ENCODE measurements at places on chromosomes 6 and 20.

GRCh38 chr6:163442336-163442735 is 27.8 kb downstream of the QKI start:
- no peak for DNase-seq

GRCh38 chr6:147737115-147737514 is 228.6 kb downstream of the SAMD5 start:
- no peak for DNase-seq

DNA sequence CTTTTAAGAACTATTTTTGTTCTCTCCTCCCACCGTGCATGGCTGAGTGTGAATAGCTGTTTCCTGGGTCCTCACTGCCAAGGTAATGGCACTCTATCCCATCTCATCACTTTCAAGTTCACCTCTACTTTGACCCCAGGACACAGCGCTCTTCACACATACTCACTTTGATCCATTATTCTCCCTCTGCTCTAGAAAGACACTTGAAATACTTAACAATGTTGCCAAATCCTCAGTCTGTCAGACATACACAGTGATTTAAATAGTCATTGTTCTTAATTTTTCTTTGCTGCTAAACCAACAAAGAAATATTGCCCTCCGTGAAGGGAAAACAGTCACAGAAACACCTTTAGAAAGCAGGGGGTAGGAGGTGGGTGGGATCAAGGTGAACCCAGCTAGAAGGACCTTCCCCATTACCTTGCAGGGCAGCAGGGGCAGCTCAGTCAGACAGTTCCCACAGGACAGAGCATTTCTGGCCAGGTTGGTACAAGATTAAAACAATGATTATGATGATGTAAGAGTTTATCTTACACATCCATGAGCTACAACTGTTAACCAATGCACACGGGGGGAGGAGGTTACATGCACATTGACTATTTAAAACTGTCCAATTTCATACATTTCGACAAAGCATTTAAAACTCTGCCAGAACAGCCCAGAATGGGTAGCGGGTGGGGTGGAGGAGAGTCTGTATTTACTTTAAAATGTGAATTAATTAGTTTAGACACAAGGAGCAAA is 2.4 kb downstream of the SLC22A23 start:
- DNase-seq, result no peak

DNA sequence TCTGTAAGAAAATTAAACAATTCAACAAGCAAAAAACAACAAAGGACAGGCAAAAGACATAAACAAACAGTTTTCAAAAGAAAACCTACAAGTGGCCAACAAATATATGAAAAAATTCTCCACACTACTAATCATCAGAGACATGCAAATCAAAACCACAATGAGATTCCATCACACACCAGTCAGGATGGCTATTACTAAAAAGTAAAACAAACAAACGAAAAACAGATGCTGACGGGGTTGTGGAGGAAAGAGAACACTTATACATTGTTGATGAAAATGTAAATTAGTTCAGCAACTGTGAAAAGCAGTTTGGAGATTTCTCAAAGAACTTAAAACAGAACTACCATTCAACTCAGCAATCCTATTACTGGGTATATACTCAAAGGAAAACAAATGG is 537.6 kb downstream of the HDGFL1 start:
- no peak for DNase-seq

DNA sequence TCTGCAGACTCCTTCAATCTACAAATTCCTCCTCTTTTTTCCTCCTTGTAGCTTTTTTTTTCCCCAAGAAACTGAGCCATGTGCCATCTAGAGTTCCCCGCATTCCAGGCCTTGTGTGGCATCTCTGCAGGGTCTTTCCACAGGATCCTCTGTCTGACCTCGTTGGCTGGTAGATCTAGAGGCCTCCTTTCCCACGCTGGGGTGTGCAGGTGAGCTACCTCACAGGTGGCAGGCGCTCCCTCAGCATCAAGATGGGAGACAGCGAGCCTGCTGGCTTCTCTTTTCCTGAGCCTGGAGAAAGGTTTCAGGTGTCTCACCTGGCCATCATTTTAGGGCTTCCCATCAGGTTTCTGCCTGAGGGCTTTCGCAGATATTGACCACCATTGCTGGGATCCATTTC is 9.6 kb upstream of the NELFCD start:
- DNase-seq, result no peak

DNA sequence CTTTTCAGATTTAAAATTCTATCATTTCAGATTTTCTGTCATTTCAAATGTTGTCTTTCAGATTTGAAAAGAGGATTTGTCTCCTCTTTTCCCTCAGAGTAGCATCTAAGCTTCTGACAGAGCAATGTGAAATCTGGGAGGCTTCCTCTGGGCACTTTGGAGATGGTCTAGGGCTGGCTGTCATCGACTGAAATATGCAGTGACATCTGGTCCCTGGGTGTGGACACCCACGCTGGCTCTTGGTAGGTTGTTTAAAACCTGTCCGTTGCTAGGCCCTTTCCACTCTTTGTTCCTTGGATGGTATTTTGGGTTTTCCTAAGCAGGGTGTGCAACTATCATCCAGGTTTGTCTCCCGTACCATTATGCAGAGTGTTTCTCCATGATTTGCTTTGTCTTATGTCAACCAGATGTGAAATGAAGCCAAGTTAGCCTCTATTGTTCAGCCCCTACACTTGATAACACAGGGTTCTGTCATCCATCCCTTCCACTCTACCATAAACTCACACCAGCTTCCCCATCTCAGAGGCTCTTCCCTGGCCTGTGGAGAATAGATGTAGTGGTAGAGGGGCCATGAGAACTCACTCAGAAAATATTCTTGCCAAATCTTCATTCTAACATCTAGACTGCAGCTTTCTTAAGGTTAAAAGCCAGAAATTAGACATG is 5.0 kb upstream of the VIP start:
- no peak for DNase-seq

DNA sequence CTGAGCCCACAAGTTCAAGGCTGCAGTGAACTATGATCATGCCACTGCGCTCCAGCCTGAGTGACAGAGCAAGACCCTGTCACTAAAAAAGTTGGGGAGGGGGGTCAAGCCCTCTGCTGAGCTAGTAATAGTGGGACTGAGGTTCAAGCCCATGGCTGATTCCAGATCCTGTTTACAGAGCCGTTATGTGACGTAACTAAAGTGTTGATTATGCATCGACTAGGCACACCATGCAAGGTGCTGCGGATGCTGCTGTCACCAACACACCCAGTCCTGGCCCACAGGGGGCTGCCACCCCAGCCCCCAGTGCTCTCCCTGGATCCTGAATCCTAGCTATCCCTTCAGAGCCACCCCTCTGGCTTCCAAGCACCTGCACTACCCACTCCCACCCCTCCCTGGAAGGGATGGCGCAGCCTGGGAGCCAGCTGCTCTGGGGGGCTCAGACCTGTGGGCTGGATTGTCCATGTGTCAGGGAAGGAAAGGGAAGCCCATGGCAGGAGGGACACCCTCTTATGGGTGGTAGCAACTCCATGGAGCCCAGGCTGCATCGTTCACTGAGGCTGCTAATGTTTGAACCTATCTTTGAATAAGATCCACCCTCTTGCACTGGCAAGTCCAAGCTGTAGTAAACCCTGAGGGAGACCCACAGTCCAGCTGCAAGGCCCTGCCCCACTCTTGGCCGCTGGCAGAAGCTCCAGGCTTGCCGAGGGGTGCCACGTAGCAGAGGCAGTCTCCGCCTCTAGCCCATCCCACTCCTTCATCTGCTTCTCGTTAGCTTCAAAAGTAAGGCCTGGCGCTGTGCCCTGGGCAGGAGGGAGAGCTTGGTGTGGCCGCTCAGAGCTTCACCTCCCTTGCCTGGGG is 95.0 kb downstream of the SNX5 start:
- no peak for DNase-seq

- DNase-seq, result no peak
These were observed 6.4 kb downstream of the ACSS1 start for GRCh38 chr20:25051386-25052155.

- DNase-seq, result no peak
These were observed 17.2 kb downstream of the CARMIL1 start for GRCh38 chr6:25296217-25296905.

GRCh38 chr20:47558295-47559066 is 56.8 kb downstream of the NCOA3 start:
- no peak for DNase-seq

GRCh38 chr6:158559338-158559894 is 475 bp upstream of the TMEM181 start:
- DNase-seq, result no peak

DNA sequence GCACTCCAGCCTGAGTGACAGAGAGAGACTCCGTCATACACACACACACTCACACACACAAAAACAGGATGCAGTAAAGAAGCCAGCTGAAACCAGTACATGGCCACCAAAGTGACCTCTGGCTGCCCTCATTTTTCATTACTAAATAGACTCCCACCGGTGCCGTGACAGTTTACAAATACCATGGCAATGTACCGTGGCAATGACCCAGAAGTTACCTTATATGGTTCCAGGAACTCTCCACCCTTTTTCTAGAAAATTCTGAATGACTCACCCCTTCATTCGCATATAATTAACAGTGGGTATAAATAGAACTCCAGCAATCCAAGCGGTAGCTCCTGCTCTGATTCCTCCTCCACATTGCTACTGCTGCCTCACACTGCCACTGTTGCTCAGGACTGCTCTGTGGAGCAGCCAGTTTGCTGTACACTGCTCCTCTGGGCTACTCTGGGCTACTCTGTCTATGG is 57.7 kb downstream of the SNX5 start:
- no peak for DNase-seq

- DNase-seq, result no peak
These were observed 181.7 kb downstream of the ZNF217 start for GRCh38 chr20:53411891-53412290.

GRCh38 chr6:54981647-54982046 is 135.1 kb downstream of the FAM83B start:
- no peak for DNase-seq

DNA sequence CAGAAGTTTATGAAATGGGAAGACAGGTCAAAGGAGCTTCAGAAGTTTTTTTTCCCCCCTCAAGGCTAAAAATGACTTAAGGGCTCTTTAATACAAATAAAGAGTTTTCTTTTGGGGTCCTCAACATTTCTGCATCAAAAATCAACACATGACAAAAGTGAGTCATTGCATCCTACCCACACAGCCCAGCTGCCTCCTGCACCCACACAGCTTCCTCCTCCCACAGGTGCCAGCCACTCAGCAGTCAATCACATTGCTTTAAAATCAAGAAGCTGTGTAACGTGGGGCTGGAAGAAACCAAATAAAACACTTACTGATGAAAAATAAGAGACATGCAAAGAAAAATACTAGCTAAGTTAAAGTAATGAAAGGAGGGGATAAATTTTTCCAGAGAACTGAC is 68.5 kb downstream of the MAP3K5 start:
- no peak for DNase-seq

DNA sequence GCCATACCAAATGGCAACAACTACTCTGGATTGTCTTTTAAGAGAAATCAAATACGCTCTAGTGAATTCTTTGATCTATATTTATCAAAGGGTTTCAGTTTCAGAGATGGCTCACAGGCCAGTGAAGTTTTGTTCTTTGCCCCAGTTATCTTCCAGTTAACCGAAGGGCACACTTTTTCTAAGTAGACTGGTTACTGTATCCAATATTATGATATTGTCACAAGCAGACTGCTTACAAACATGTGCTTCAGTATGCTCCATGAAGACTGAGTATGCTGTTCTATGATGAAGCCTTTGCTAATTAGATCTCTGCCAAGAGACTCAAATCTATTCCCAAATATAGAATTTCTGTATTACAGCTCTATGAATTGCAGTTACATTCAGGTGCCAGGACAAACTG is 181.1 kb downstream of the REV3L start:
- DNase-seq, result no peak

GRCh38 chr20:38685853-38686473 is 38.3 kb upstream of the SLC32A1 start:
- DNase-seq, result no peak

GRCh38 chr20:9392892-9393857 is 121.2 kb upstream of the LAMP5 start:
- no peak for DNase-seq

GRCh38 chr20:58718729-58719128 is 26.1 kb downstream of the NPEPL1 start:
- no peak for DNase-seq

- no peak for DNase-seq
These were observed 66.2 kb upstream of the BEND6 start for GRCh38 chr6:56888687-56889086.

DNA sequence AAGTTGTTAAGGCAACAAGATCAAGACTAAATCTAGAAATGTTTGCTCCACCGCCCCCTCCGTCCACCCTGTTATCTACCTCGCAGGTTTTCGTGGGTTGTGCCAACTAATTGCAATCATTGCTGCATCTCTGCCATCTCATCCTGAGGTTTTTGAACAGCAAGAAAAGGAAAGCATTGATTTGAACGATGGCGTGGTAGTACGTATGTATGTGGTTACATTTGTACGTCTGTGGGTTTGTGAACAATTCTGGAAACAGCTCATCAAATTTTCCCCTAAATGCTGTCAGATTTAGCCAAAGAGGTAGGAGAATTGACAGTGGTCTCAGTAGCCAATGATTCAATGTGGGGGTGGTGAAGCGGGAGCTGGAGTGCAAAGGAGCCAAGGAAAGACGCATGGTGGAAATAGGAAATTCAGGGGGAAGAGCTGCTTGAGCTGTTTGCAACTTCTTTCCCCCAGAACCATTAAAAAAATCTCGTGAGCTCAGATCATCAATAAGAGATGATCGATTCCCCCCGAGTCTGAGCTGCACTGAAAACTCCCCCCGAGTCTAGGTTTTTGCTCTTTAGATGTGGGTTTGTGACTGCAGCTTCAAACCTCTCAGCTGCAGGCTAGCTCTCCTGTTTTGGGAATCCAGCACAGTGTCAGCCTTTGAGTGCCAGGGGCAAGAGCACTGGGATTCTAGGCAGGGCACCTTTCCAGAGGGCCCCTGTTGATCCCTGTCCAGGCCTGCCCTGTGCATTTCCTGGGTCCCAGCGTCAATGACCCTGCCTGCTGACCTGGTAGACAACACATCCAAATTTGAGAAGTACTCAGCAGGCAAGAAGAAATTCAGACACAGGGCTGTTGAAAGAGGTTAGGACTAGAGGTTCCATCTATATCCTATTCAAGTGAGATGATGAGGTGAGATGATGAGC is 72.6 kb upstream of the LY86 start:
- DNase-seq, result no peak

- no peak for DNase-seq
These were observed 19.2 kb upstream of the GLP1R start for GRCh38 chr6:39029156-39030011.

DNA sequence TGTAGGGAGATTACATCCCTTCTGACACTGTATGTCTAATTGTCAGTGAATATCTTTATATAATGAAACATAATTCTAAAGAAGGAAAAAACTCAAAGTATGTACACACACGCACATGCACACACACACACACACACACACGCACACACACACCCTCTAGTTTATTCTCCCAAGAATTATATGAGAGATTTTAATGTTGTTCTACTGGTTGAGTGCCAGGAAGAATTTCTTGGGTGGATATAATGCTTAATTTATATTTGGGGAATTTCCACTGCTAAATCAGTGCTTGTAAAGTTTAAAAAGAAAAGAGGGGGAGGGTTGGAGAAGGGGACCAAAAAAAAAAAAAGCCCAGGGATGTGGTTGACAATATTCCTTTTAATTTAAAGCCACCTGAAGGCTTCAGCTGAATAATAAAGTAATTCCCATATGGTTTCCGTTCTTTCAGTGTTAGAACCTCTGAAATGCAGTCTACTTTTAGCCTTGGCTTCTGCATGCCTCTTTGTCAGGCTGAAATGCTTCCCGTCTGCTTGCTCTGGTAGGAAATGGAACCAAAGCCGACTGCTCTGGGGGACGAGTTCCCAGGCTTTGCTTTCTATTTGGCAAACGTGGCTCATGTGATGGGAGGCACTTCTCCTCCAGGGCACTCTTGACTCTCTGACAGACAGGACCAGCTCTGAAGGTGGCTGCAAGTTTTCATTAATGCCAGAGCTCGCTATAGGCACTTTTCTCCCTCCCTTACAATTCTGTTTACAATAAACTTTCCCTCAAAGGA is 225.4 kb downstream of the PRL start:
- DNase-seq, result no peak

Measured in effector CD8-positive, alpha-beta T cell (primary cell).